ENCODE measurements at places on chromosomes 4 and X. TPM values are rescaled to one million over a fixed set of nuclear protein-coding genes. Genes with fewer than 3 reads are reported as not detected.

CHST7 gene
- 6.0 TPM for total RNA-seq

GRCh38 chrX:104565791-104566680 is at the start of gene IL1RAPL2:
Gene IL1RAPL2, plus strand, starts transcription at chrX:104566199.
- DNase-seq, result peak; percentile 73

HMX1 gene
- total RNA-seq, result 0.19 TPM

GRCh38 chrX:78377186-78377585 is 49.8 kb upstream of the CYSLTR1 start:
- no peak for DNase-seq

ZXDB gene
- 6.8 TPM for total RNA-seq

ARHGAP4 gene
- total RNA-seq, result 47.1 TPM

- no peak for DNase-seq
Observed at GRCh38 chr4:53783208-53783859, 192.0 kb upstream of the LNX1 start.

TRPC5OS gene
- total RNA-seq, result not detected

GRCh38 chr4:169367826-169368225 is 97.1 kb upstream of the SH3RF1 start:
- no peak for DNase-seq

TCEAL6 gene
- total RNA-seq, result not detected

GRCh38 chr4:139146926-139147629 is 29.9 kb downstream of the ELF2 start:
- DNase-seq, result no peak

GRCh38 chr4:38532908-38533499 is 131.0 kb upstream of the KLF3 start:
- DNase-seq, result no peak

GRCh38 chr4:25870081-25870480 is 7.3 kb upstream of the SEL1L3 start:
- no peak for DNase-seq

DNA sequence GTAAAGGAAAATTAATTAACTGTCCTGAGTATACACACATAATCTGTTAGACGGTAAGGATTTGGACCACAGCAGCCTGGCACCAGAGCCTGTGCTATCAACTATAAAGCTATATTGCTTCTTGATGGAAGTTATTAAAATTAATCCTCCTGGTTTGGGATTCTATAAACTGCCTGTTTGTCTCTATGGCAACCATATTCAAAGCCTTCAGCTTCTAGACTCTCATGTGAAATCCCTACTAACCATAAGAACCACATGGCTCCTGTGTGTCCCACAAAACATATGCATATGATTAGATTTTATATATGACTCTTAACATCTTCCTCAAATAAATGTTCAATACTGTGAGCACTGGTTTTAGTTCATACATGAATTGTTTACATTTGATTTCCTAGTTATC is 380.8 kb downstream of the ANKRD50 start:
- no peak for DNase-seq

DNA sequence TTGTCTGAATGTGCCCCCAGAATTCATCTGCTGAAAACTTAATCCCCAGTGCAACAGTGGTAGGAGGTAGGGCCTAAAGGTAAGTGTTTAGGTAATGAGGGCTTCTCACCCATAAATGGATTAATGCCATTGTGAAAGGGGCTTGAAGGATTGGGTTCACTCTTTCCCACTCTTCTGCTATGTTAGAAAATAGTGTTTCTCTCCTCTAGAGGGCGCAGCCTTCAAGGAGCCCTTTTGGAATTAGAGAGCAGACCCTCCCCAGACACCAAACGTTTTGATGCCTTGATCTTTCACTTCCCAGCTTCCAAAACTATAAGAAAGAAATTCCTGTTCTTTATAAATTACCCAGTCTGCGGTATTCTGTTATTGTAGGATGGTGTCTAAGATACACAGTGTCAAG is 706.4 kb downstream of the SMARCA1 start:
- DNase-seq, result no peak

PCDH19 gene
- total RNA-seq, result 1.1 TPM

PNCK gene
- 58.9 TPM for total RNA-seq

DNA sequence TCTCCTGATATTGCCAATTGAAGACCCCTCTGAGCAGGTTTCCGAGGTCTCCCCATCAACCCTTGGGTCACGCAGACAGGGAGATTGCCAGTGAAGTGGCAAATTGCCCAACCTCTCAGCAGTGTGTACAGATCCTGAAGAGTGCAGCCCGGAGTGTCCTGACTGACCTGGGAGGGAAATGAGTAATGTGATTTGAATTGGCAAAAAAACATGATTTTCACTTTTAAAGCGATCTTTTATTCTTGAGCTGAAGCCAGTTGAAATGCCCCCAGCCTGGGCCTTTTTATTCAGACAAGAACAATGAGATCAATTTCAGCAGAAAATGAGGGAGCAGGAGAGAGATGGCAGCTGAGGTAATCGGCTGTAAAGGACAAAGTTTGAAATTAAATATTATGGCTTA is 401.8 kb downstream of the RAPGEF2 start:
- DNase-seq, result no peak

DNA sequence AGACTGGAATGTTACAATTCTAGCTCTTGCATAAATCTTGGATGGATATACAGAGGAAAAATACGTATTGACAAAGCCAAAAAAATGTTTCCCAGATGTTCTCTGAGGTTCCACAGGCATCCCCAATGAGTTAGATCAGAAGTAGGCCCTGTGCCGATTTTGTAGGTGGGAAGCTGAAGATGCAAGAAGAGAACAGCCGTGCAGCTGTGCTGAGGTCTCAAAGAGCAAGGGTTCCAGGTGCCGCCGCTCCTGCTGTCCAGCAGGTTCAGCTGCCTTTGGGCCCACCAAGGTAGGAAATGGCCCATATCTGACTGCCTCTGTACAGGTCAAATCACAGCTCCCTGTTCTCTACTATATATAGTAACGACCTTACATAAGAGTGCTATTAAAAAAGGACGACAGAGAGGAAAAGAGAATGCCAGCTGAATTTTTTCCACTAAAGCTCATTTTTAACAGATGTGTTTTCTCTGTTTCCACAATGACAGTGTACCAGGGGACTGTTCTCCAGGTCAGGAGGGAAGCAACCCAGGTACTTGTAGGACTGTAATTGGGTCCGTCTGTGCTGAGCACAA is 155.6 kb downstream of the CBR4 start:
- no peak for DNase-seq

HERC6 gene
- 6.2 TPM for total RNA-seq

DNA sequence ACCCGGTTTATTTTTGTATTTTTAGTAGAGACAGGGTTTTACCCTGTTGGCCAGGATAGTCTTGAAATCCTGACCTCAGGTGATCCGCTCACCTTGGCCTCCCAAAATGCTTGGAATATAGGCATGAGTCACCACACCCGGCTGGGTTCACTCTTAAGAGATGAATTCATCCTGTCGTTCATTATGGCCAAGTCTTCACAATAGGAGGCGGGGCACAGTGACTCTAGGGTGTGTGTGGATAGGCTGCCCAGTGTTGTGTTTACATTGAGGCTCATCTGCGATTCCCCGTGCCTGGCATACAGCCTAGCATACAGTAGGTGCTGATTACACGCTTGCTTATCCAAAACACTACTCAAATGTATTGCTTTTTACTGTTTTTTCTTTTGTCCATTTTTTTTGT is 41.3 kb upstream of the IGFBP7 start:
- DNase-seq, result no peak

DNA sequence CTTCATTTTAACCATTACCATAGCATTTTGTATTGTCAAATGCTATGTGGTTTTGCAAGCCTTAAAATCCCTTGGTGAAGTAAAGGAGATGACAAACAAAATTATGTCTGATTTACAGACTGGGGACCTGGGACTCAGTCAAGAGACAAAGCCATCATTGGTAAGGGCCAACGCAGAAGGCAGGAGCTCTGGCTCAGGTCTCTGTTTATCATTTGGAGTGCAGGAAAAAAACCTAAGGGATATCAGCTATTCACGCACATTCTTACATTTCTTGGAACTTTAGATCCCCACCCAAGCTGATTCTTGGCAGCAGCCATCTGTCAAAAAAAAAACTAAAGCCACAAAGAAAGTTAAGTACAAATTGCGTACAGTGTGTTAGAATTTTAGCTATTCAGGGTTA is 731.9 kb downstream of the STPG2 start:
- no peak for DNase-seq

TMPRSS11A gene
- not detected for total RNA-seq

GRCh38 chr4:138707746-138708677 is 307.6 kb upstream of the NOCT start:
- no peak for DNase-seq

DNA sequence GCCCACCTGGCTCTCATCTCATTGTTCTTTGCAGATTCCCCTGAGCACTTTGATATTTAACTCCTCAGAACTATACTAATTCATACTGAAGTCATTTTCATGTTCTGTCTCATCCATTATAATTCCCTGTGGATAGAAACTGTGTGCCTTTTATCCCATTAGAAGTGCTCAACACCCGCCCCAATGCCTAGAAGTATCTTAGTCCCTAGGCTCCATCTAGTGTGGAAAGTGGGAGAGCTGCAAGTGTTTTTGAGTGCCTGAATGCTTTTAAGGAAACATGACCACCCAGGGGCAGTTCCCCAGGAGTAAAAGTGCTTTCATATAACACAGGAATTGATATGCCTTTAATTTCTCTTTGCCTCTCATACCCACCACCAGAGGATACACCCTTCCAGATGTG is 117.0 kb downstream of the CHRDL1 start:
- DNase-seq, result no peak

PPP2R2C gene
- 18.3 TPM for total RNA-seq

GRCh38 chr4:117425636-117426035 is 340.3 kb upstream of the TRAM1L1 start:
- DNase-seq, result no peak

KIF4A gene
- 0.37 TPM for total RNA-seq

DNA sequence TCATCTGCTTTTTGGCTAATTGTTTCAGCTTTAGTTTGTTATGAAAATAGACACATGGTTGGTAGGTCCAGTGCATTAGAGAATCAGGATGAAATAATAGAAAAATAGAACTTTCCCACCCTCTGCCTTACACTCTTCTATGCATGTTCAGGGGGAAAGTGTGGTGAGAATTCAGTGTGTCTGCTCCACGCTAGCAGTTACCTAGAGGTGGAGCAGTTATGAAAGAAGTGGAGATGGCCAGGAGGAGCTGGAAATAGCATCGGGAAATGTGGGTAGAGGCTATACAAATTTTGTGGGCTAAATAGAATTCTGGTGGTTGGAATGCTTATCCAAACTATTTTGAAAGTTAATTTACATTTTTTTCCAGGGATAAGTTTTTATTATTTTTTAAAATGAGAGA is 91.4 kb upstream of the MAD2L1 start:
- no peak for DNase-seq

STARD8 gene
- total RNA-seq, result 14.1 TPM

DNA sequence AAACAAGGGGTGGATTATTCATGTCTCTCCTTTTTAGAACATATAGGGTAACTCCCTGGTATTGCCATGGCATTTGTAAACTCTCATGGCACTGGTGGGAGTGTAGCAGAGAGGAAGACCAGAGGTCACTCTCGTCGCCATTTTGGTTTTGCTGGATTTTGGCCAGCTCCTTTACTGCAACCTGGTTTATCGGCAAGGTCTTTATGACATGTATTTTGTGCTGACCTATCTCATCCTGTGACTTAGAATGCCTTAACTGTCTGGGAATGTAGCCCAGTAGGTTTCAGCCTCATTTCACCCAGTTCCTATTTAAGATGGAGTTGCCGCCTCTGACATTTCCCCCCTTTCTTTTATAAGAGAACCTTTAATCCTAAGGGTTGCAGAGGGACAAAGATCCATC is 45.8 kb downstream of the MGST2 start:
- no peak for DNase-seq

DNA sequence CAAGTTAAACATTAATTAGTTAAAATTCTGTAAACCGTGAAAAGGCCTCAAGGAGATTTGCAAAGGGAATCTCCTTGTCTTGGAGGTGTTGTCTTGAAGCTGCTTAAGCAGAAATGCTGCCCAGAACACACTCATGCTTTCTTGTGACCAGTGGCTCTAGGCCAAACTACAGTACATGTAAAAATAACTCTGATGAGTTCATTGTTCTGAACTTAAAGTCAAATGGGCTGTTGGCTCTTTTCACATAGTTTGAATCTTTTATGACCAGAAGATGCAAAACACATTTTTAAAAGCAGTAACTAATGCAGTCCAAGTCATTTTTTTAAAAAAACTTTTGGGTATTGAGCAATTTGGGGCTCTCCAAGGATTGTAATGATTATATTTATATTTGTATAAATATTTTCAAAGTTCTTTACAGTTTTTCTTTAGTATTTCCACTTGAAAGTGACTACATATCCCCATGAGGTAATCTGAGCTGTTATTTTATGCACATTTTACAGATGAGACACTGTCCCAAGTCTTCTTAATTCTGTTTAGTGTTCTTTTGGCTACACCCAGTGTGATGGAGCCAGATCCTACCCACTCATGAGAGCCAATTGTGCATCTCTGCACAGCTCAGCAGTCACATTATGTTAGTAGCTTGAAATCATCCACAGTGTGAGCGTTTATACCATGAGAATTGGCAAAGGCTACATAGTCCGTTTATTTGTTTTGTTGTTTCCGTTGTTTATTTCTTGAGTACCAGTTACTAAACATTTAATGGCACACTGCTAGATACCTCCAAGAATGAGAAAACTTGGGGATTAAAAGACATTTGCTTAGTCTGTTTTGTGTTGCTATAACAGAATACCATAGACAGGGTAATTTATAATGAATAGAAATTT is 112.8 kb upstream of the ATXN3L start:
- no peak for DNase-seq

PRRG3 gene
- 5.1 TPM for total RNA-seq

DNA sequence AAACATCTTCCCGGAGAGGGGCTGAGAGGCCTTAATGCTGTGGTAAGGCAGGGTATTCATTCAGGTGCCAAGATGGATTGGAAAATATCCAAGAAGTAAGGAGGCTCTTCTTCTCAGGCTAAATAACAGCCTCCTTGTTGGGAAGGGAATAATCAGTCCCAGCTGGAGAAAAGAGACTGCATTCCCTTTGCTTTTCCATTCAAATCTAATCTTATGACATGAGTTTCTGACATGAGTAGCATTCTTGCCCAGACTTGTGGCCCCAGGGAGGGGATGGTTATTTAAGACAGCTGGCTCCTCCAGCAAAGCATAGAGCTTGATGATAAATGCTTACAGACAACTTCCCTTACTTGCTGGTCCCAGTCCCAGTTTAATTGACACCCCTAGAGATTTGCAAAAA is 98.3 kb downstream of the DCLK2 start:
- no peak for DNase-seq

GRCh38 chrX:2618516-2618915 is 72.6 kb upstream of the CD99 start:
- no peak for DNase-seq

DNA sequence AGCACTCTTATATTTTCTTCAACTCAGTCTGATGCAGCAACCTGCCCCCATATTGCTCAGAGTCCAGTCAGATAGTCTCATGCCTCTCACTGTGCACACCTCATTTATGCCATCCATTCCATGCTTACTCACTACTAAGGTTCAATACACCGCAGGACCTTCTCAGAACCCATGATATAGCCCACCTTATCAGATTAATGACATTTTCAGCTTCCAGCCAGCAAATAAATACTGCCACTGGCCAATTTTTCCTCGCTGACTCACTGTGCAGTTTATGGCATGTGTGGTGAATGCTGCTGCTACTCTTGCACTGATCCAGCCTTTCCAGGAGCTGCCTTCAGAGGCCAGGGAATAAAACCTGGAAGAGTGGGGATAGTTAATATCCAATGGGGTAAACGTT is 380.6 kb upstream of the SPOCK3 start:
- DNase-seq, result no peak

Data from posterior vena cava (tissue), 2 donors.